ENCODE measurements at places on chromosomes 1 and 21. TPM values are rescaled to one million over a fixed set of nuclear protein-coding genes. Genes with fewer than 3 reads are reported as not detected.

Gene SYT14
- not detected for polyA plus RNA-seq

Gene HSD3B2
- polyA plus RNA-seq = 0.18 TPM

Gene RGS8
- not detected for polyA plus RNA-seq

- H3K27ac ChIP-seq = no peak overlapping the region
- no peaks in the 10 kb centered on the region for H3K4me1 ChIP-seq
- H3K27me3 ChIP-seq = no peaks in the 10 kb centered on the region
- H3K36me3 ChIP-seq = no peaks in the 10 kb centered on the region
- no peak overlapping the region for H3K4me3 ChIP-seq
Measured at GRCh38 chr1:87826681-87827251, 498.1 kb downstream of the LMO4 start.

GRCh38 chr1:20720631-20721091 is 2.9 kb upstream of the KIF17 start:
- H3K27me3 ChIP-seq = no peaks in the 10 kb centered on the region
- no peak overlapping the region for H3K4me3 ChIP-seq
- no peak for DNase-seq
- no peaks in the 10 kb centered on the region for H3K36me3 ChIP-seq
- peaks cover 6% of the 10 kb centered on the region for H3K4me1 ChIP-seq
- no peak overlapping the region for H3K27ac ChIP-seq

DNA sequence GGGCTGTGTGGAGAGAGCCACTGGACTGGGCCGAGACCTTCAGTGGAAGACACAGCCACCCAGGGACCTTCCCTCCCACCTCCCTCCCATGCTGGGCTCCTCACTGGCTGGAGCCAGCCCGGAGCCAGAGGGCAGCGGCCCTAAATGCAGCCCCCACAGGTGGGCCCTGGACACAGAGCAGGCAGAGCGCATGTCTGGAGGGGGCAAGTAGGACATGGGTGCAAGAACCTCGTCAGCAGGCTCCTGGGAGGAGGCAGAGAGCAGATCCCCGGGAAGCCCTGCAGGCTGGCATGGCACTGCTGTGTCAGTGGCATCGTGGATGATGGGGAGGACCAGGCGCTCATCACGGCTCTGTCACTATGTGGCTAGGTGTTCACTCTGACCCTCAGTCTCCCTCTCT is 45.7 kb downstream of the DMRTB1 start:
- DNase-seq = no peak
- H3K4me1 ChIP-seq = no peaks in the 10 kb centered on the region
- no peak overlapping the region for H3K27ac ChIP-seq
- no peak overlapping the region for H3K4me3 ChIP-seq

DNA sequence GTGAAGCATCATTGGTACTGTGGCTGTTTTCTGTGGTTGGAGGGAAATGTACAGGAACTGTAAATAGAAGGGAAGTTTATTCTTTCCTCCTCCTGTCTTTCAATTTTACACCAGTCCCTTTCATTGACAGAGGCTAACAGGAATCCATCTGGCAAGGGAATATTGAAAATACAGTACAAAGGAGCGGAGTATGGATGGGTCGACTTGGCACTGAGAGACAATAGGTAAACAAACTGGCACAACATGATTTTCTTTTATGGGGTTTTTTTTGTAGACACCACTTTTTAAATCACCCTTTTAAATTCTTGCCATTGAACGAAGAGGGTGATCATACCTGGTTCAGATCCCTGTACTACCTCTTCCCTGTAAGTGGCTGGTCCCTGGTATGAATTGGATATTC is 341.3 kb downstream of the RWDD3 start:
- no peaks in the 10 kb centered on the region for H3K4me1 ChIP-seq
- no peak for DNase-seq
- no peaks in the 10 kb centered on the region for H3K27me3 ChIP-seq
- H3K4me3 ChIP-seq = no peak overlapping the region

DNA sequence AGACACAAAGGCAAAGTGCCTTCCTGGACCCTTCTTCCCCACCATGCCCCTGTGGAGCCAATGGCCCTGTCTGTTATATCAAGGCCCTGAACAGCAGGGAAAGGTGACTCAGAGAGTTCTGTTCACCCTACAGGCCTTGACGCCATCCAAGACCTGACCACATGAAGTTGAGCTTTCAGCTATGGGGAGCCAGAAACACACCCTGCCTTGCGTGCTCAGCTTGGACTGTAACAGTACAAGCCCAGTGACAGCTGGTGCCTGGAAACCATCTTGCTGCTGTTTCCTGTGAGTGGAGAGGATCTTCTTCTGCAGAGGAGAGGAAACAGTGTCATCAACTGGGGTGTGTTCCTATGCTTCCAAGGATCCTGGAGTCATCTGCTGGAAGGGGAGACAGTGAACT is 165.0 kb upstream of the IRF2BP2 start:
- H3K27ac ChIP-seq = no peak overlapping the region
- no peak overlapping the region for H3K4me3 ChIP-seq
- no peak for DNase-seq
- no peaks in the 10 kb centered on the region for H3K27me3 ChIP-seq
- H3K36me3 ChIP-seq = no peaks in the 10 kb centered on the region

DNA sequence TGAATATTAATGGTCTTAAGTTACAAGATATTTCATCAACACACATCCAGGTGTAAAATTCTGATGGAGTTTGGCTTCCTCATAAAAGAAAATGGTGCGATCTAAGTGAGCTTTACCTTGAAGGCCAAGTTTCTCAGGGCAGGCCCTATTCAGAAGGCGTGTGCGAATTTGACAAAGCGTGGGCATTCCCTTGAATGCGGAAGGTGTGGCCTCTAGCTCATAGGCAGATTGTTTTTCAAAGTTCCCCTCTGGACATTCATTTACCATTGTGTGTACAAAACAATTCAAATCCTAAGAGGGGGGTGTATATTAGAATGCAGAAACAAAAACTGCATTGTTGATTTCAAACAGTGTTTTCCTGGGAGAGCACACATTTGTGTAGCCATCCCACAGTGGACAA is 411.9 kb upstream of the PKN2 start:
- DNase-seq = no peak
- H3K27ac ChIP-seq = no peak overlapping the region
- no peaks in the 10 kb centered on the region for H3K27me3 ChIP-seq
- H3K4me1 ChIP-seq = no peaks in the 10 kb centered on the region
- no peaks in the 10 kb centered on the region for H3K36me3 ChIP-seq

DNA sequence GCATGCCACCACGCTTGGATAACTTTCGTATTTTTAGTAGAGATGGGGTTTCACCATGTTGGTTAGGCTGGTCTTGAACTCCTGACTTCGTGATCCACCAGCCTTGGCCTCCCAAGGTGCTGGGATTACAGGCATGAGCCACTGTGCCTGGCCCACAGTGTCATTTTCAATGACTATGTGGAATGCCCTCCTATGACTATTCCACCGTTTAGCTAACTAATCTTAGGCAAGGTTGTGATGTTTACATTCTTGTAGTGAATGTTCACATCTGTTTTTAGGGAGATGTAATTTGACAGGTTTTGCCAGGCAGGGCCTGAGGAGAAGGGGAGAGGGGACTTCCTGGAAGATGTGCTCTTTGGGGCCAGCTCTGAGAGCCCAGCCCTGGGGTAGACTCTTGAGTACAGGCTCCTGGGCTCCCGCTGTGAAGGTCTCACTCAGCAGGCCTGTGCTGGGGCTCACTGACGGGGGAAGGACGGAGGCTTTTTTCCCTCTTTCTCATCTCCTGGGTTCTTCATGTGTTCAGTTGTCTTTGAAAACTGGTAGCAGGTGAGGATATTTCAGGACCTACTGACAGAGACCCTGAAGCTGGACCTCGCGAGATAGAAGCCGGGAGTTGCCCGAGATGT is 13.2 kb downstream of the COQ8A start:
- no peaks in the 10 kb centered on the region for H3K36me3 ChIP-seq
- no peaks in the 10 kb centered on the region for H3K27me3 ChIP-seq
- H3K4me1 ChIP-seq = peaks cover 22% of the 10 kb centered on the region
- H3K4me3 ChIP-seq = no peak overlapping the region
- DNase-seq = no peak

GRCh38 chr21:46153247-46154154 is 1.9 kb downstream of the FTCD start:
- H3K27ac ChIP-seq = peak overlapping the region; percentile 92
- peak overlapping the region; percentile 85 for H3K4me3 ChIP-seq
- DNase-seq = peak; percentile 81
- peaks cover 29% of the 10 kb centered on the region for H3K4me1 ChIP-seq
- H3K27me3 ChIP-seq = no peaks in the 10 kb centered on the region

DNA sequence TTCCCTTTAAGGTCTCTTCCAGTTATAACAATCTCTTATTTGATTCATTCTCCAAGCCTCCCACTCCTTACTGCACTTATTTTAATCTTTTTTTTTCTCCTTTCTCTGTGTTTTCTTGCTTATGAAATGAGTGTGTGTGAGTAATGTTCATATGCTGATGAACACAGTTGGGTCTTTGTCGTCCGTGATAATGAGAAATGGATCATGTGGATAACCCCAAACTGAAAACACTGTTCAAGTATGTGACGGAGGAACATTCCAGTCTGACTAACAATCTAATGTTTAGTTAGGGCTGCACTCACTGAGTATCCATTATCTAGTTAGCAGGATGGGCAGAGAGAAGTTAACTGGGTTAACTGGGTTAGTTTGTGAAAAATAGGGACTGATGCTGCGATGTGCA is 253.1 kb upstream of the DUSP10 start:
- no peaks in the 10 kb centered on the region for H3K27me3 ChIP-seq
- DNase-seq = no peak
- H3K36me3 ChIP-seq = no peaks in the 10 kb centered on the region
- no peak overlapping the region for H3K27ac ChIP-seq
